Activated CD4-positive, alpha-beta T cell treated with anti-CD3 and anti-CD28 coated beads for 1 hour (primary cell): ENCODE measurements at places on chromosomes 7 and 10.

DNA sequence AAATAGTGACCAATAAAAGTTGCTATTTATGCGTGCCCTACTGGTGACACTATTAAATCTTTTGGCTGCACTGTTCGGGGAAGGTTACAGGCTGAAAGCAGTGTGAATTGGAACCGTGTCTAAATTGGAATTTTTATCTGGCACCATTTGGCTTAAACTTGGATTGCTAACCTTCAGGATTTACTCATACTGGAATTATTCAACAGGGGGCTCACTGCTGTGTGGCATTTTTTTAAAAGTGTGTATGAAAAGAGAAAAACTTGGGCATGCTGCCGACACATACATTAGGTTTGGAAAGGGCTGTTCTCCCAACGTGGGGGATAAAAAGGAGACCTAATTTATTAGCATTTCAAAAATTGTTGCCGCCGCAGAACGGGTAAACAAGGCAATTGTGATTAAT is 537.9 kb upstream of the MGMT start:
- DNase-seq = no peak

GRCh38 chr7:30023524-30023923 is 3.0 kb downstream of the FKBP14 start:
- DNase-seq = no peak

- no peak for DNase-seq
Observed at GRCh38 chr10:94286901-94287300, 75.8 kb downstream of the NOC3L start.

GRCh38 chr7:116546916-116547315 is 22.1 kb downstream of the CAV1 start:
- no peak for DNase-seq

DNA sequence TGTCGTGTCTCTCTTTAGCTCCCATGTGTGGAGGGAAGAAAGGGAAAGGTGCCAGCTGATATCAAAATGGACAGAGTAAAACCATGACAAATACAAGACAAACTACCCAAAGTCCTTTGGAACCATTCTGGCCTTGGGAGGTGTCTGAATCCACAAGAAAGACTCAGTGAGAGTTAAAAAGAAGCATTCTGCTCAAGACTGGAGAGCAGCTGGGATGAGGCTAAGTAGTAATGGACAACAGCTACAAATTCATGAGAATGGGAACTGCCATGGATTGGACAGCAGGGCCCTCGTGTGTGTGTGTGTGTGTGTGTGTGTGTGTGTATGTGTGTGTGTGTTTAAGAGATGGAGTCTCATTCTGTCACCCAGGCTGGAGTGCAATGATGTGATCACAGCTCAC is 39.6 kb upstream of the MYL10 start:
- DNase-seq = no peak

- DNase-seq = no peak
Observed at GRCh38 chr7:68678196-68678595, 920.1 kb upstream of the AUTS2 start.

DNA sequence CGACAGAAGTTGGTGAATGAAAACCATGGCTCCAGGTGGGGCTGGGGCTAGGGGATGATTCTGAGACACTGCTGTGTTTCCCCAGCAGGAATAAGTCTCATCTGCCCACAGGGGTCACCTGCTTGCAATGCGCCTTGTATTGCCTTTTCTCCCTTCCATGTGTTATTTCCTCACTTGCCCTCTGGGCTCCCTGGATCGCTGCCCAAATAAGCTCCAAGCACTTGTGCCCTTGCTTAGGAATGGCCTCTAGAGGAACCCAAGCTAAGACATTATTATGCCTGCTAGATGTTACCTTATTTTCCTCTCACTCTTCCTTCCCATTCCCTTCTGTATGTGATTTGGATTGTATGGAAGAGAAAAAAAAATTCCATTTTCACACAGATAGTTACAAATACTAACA is 24.8 kb upstream of the PLPP4 start:
- no peak for DNase-seq

DNA sequence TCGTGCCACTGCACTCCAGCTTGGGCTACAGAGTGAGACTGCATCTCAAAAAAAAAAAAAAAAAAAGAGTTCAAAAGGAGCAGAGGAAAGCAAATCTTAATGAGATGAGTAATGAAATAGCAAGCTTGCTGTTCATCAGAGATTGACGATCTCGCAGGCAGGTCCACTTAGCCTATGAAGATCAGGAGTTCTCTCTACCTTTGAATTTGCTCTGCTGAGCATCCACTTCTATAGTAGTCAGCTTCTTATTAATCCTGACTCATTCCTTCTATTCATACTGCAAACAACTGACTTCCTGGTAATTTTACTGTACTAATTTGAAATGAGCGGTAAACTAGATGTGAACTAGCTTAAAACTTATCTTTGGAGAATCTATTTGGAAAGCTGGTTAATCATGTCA is 1014.6 kb downstream of the GATA3 start:
- no peak for DNase-seq

GRCh38 chr7:102220229-102220850 is 66.3 kb upstream of the SH2B2 start:
- DNase-seq = no peak

- DNase-seq = no peak
Observed at GRCh38 chr7:107850216-107850615, 40.8 kb upstream of the DLD start.

DNA sequence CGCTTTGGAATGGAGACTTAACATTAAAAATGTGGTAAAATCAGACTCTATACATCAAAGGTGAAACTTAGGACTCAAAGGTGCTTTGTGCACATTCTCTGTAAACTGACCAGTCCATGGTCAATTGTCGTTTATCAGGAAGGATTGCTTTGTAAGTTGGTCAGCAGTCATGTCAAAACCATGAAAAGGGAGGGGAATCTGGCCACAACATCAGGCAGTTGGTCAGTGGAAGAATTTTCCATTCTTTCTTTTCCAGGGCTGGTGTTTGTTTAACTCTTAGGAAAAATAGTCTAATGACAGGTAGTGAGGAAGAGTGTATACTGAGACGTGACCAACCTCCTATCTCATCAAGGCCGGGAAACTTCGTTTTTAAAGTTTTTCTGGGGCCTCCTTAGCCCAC is 226.5 kb downstream of the ADK start:
- DNase-seq = no peak

DNA sequence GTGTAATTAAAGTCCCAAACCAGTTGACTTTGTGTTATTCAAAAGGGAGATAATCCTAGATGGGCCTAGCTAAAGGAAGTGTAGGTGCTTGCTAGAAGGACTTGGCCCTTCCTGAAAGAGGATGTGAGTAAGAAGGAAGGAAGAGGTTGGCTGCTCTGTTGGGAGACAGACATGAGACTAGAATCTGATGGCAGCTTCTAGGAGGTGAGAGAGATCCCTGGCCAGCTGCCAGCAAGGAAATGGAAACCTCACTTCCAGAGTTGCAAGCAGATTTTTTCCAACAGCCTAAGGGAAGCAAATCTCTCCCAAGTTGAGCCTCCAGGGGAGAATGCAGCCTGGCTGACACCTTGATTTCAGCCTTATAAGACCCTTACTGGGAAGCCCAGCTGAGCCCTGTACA is 368.4 kb upstream of the ZMIZ1 start:
- no peak for DNase-seq

- DNase-seq = no peak
Observed at GRCh38 chr7:50663396-50664102, 98.3 kb upstream of the DDC start.

DNA sequence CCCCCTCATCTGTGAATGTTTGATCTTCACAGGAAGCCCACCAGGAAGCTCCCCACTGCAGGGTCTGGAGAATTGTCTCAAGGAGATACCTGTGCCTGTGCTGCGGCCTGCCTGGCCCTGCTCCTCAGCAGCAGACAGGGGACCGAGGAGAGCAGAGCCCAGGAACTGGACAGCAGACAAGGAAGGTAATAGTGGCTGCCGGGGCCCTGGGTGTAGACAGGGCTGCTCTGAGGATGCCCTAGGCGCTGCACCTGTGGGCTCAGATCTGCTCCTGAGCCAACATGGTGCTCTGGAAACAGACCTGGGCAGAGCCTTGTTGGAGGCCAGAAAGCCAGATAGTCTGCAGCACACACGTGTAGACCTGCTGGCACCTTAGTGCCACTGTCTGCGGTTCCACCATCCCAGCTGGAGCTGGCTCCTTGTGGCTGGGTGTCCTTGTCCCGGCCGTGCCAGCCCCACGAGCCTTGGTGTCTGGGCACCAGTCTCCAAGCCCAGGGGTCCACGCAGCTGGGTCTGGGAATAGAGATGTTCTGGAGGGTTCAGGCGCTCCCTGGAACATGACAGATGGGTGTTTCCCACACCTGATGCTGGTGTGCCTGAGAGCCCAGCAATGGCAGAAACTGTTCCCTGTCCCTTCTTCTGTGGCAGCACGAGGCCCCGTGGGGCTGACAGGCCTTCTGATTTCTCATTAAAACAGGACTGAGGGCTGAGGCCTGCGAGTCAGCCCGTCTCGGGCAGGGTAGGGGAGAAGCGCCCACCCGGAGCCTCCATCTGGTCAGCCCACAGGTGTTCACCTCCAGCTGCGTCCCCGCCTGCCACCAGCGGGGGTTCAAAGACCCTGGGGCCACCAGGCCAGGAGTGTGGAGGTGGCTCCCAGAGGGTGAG is 44.7 kb downstream of the ZNF467 start:
- no peak for DNase-seq

GRCh38 chr10:13105184-13105583 is 5.2 kb downstream of the OPTN start:
- no peak for DNase-seq

GRCh38 chr7:5442757-5443305 is 19.2 kb upstream of the TNRC18 start:
- no peak for DNase-seq

DNA sequence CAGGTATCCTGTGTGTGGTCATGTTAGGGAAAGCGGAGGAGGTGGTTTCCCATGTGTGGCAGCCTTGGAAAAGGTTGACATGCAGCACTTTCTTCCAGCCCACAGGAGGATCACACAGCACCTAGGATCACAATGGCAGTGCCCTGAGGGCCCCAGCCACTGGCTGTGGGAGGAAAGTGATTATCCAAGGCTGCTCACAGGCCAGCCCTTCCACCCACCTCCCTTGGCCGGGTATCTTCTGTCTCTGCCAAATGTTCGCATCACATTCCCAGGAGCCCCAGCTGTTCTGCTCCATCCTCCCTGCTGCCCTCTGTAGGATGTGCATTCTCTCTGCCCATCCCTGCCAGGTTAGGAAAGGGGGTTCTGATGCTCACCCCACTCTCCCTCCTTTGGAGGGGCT is 2.5 kb upstream of the MLXIPL start:
- no peak for DNase-seq

DNA sequence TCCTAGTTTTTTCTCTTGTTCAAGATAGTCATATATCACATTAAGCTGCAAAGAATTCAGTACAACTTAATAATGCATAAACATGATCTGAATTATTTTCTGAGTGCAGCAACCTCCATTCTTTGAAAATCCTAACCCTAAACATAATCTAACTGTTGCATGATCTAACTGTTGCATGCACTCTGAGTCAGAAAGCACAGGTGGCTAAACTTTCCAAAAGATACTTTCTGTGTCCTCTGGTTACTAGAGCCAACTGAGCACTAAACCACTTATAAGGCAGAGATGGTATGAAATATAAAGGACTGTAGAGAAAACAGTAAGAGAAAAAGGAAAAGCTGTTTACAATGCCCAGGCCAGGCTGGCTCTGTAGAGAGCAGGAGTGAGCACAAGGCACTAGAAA is 23.0 kb upstream of the FAM133B start:
- DNase-seq = no peak

GRCh38 chr7:113698556-113699220 is 220.1 kb downstream of the PPP1R3A start:
- DNase-seq = no peak

DNA sequence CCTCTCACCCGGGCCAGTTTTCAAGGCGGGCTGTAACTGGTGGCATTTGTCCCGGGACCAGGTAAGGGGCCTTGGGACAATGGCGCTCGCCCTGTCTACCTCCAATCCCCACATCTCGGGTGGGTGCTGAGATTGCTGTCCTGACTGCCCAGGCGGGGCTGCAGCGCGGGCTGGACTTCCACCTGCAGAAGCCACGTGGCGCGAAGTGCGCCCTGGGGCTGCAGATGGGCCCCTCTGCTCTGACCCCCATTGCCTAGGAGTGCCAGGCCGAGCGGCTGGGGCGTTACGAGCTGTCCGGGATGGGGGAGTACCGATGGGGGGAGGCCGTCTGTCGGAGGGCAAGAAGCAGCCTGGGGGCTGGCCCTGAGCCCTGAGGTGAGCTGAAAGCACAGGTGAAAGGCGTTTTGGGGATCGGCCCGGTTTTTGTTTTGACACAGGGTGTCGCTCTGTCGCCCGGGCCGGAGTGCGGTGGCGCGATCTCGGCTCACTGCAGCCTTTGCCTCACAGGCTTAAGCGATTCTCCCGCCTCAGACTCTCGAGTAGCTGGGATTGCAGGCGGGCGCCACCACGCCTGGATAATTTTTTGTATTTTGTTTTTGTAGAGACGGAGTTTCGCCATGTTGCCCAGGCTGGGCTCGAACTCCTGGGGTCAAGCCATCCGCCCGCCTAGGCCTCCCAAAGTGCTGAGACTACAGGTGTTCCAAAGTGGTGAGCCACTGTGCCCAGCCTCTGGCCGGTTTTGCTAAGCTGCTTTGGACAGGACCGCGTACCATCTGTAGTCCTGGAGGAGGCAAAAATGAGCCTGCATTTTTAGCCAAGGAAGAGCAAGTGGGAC is at the start of gene SFXN2:
TSS of gene SFXN2 (plus strand) at position 16 of the 835 bp plus-strand sequence. CDS start 12,001 bp downstream, outside the sequence.
- DNase-seq = peak; percentile 32

GRCh38 chr7:142053988-142054387 is 57.5 kb upstream of the MGAM2 start:
- DNase-seq = no peak

DNA sequence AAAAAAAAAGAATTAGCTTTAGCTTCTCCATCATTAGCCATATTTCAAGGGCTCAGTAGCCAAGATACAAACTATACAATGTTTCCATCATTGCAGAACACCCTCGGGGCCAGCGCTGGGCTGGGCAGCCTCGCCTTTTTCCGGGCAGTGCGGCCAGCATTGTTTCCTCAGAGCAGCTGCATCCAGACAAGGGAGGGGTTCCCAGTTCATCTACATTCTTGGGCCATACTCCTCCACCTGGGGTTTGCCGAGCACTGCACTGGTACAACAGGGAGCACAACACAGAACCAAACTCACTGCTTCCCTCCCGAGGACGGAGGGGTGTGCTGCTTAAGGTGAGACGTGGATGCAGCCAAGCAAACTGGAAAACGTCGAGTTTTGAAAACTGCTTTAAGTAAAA is 2.4 kb upstream of the PKD1L1 start:
- no peak for DNase-seq

DNA sequence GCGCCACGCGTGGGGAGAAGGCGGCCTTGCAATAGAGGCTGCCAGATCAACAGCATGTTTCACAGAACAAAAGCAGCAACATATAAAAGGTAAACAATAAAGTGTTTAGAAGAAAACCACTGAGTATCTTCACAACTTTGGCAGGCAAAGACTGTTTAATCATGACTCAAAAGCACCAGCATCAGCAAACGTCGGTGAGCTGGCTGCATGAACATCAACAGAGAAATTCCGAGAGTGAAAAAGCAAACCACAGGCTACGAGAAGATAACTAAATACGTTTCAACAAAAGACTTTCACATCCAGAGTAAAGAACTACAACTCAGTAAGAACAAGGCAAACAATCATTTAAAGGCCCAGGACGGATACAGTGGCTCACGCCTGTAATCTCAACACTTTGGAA is 172.0 kb downstream of the MAD1L1 start:
- DNase-seq = no peak

- no peak for DNase-seq
Observed at GRCh38 chr7:128112018-128112780, 81.0 kb upstream of the LRRC4 start.

GRCh38 chr7:151051108-151051507 is 2.8 kb downstream of the ASIC3 start:
- DNase-seq = peak; percentile 19
